HT-29 (cell line): ENCODE measurements at places on chromosomes 1 and 21.
A peak's percentile ranks its signal among the peaks of the same experiment; 100 is the strongest.

DNA sequence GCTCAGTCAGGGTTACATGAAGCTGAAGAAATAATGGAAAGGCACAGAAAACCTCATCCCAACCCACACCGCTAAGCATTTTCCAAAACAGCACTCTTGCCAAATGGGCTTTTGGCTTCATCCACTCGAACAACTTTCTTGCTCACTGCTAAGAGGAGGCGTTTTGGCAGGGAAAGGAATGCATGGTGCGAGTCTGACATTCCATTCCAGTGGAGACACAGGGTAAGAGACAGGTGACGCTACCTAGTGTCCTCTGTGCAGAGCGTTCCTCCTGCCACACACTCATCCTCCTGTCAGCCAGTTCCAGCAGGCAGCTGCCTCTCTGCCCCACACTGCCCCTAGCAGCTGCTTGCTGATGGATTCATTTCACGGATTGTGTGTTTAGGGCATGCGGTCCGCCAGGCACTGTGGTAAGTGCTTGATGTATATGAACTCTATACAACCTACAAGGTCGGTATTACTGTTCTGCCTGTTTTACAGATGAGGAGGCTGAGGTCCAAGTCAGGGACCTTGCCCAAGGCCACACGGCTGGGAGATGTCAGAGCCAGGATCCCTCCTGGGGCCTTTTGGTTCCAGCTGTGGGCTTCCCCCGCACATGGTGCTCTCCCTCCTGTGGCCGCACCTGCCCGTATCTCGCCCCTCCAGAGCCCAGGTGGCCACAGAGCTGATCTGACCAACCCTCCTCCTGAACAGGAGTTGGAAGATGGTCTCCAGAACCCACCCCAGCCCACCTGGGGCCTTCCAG is 25.7 kb upstream of the BACE2 start:
- no peak for DNase-seq

GRCh38 chr1:149884433-149885338 is 14.7 kb upstream of the BOLA1 start:
- peak; percentile 73 for DNase-seq

DNA sequence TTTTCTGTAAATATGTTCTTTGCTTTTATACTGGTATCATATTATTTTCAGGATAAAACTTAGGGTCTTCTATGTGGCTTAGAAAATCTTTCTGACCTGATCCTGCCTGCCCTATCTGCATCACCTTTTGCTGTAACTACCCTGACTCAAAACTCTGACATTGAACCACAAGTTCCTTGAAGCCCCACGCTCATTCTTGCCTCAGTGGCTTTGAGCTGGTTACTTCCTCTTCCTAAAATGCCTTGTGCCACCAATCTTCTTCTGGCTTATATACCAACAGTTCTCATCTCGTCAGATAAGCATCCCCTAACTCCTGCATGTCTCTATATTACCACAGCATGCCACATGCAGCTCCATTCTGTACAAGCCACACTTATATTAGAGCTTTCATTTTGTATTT is 84.5 kb upstream of the LRRC7 start:
- DNase-seq, result no peak

DNA sequence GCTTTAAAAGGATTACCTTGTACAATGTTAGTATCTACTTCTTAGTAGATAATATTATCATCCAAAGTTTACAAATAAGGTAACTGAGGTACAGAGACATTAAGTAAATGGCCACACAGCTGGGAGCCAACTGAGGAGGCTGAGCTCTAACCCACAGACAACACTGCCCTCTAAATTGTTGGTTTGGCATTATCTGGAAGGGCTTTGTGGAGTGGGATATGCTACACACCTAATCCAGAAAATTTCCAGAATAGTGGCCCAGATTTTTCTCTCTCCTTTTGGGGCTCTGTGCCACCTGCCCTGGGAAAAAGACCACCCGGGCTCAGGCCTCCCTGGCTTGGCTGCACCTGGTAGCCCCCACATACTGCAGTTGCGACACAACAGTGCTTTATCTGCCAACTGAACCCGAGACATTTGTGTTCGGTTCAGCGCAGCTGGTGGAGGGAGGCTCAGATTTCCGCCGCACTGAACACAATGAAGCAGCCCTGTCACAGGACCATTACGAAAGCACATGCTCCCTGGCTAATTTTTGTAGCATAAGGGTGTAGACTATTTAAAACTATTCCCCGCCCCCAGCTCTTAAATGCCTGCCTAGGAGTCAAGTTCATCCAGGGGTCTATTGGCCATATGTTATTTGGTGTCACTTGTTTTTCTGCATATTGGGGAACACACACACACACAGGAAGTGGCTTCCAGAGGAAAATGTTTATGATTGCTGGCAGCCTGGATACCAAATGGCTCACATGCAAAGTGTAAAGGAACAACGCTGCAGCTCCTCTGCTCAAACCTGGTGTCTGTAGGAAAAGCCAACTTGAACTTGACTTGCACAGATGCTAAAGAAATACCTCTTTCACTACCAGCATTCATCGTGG is 92.3 kb upstream of the ESRRG start:
- DNase-seq, result no peak

GRCh38 chr1:67144696-67145095 is 9.9 kb upstream of the C1orf141 start:
- no peak for DNase-seq

- DNase-seq, result no peak
Observed at GRCh38 chr1:13664451-13664850, 35.5 kb upstream of the PRDM2 start.

GRCh38 chr1:59595774-59596173 is 219.0 kb upstream of the HOOK1 start:
- DNase-seq, result peak; percentile 9

GRCh38 chr1:169141356-169141755 is 34.9 kb downstream of the ATP1B1 start:
- DNase-seq, result no peak

DNA sequence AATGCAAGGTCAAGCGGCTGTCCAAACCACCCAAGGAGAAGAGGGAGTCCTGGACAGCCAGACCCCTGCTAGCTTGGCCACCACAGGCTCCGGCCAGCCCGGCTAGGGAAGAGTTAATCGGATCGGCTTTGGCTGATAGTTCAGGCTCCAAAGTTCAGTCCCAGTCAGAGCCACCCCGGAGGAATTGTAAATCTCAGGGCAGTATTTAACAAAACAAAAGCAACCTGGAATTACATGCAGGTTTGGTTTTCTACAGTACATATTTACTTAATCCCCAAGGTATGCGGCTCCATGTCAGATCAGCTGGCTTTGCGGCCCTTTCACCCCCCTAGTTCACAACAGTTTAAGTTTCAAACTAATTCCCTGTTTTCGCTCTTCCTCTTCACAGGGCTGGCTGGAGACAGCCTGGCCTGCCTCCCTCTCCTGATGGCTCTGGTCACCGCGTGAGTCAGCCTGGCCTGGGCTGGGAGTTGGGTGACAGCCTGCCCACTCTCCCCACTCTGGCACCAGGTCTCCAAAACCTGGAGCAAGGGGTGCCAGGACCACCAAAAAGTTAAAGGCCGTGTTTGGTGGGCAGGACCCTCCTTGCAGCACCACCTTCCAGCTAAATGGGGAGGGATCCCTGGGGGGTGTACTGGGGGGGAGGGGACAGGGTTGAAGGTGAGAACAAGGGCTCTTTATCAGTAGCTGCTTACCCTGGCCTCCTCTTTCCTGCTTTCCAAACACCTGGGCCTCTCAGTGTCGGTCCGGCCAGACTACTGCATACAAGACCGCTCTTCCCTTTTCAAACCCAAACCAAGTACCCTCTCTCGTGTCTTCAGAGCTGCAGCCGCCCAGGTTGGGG is 1.9 kb downstream of the DHRS3 start:
- DNase-seq, result peak; percentile 77

DNA sequence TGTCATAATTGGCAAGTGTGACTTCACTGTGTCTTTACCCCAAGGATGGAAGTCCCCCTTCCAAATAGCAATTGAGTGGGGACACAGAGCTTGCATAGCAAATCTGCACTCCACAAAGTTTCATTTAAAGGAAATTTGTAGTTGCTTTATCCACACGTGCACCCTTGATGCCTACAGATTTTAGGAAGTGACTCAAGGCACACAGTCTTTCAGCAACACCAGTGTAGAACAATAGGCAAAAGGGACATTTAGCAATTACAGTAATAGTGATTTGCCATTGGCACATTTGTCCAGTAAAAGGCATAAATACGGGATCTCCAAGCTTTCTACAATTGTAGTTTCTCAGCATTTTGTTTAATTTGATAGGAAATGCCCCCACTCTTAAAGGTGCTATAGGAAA is 43.4 kb upstream of the KAZN start:
- no peak for DNase-seq

DNA sequence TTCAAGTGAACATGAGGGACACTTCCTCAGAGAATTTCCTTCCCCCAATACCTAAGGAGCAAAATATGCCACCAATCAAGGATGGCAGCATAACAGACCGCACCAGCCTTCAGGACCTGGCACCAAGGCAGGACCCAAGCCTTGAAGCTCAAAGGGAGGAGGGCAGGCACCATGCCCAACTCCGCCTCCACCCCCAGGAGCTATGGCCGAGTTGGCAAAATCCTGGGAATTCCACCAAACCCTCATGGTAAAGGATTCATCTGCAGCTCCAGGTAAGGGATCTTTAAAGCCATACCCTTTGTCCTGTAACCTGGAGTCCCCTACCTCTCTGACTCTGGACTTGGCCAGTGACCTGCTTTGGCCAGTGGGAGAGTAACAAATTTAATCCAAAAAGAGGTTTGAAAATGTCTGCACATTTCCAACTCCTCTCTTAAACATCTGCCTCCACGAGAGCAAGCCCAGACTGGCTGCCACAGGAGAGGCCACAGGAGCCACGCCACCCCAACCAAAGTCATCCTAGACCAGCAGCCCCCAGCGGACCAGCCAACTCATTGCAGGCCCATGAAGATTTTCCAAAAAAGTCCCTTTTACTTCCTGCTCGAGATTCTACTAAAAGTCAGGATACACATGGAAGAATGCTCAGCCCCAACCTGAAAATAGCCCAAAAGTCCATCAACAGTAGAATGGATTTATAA is 41.9 kb downstream of the NPHP4 start:
- DNase-seq, result no peak

DNA sequence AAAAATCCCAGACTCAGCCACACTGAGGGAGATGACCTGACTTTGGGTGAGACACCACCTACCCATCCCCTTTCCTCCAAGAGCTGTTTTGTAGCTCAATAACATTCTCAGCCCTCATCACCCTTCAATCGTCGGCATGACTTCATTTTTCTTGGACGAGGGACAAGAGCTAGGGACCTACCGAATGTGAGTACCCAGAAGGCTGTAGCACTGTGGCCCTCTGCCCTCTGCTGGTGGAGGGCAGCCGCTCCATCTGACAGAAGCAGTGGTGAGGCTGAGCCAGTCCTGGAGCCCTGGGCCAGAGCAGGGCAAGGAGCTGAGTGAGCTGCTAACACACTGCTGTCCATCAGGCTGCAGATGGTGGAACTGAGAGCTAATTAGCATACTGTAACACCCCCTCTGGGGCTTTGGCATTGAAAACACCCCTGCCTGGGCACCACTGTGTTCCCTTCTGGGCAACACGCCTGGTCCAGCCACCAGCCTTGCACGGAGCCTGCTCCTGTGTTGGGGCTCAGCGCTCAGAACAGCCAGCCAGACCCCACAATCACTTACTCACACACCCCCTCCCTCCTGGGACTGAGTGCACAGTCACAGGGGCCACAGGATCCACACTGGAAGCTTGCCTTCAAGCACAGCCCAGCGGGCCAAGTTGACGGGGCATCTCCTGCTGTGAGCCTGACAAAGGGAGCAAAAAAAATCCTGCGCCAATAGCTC is 18.3 kb upstream of the ALPL start:
- DNase-seq, result peak; percentile 28

GRCh38 chr1:162319493-162320175 is 57.0 kb downstream of the SPATA46 start:
- DNase-seq, result no peak

GRCh38 chr1:175569117-175569743 is 174.2 kb downstream of the TNR start:
- no peak for DNase-seq

DNA sequence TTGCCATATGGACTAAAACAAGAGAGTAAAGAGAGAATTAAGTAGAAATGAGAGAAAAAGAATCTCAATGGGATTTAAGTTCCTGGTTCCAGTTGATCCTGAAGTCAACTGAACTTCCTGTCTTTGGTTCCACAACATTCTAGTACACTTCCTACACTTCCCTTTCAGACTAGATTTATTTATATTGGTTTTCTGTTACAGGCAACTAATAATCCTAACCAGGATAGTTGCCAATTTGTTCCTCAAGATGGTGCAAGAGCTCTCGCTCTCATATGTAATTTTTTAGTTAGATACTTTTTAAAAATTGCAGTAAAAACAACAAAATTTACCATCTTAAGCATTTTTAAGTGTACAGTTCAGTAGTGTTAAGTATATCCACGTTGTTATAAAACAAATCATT is 28.8 kb upstream of the TRIM45 start:
- DNase-seq, result no peak

- no peak for DNase-seq
Observed at GRCh38 chr1:233912909-233913308, 8.4 kb downstream of the SLC35F3 start.

- DNase-seq, result no peak
Observed at GRCh38 chr1:121587777-121588176, 403.0 kb downstream of the SRGAP2C start.

- no peak for DNase-seq
Observed at GRCh38 chr1:209609041-209609790, 25.7 kb downstream of the CAMK1G start.

GRCh38 chr1:3827813-3828307 is 29.2 kb downstream of the CEP104 start:
- DNase-seq, result no peak

DNA sequence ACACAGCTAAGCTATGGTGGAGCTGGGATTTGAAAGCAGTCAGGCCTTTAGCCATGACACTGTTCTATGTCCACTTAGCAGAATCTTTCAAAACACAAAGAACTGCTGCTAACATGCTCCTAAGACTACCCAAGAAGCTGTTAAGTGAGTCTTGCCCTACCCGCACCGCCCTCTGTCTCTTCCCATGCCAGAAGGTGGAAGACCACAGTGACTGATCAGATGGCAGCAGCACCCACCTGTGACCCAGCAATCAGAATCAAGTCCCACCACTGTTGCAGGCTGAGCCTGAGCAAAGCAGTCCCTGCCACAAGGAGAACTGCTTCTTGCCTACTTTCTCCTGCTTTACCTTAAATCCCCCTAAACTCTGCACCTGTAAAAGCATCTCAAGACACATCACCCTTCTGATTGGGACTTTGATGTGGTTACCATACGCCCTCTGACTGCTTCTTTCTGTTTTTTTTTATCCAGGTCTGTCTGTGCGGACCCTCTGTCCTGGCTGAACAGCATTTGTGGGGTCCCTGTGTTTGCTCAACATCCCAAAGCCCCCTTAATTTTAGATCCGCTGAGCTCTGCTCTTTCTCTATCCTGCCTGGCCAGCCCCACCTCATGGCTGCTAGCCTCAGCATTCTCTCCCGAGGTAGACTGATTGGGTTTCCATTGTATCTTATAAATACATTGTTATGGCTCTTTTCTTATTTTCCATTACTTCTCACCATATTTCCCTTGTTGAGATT is 16.0 kb downstream of the IRF2BP2 start:
- DNase-seq, result no peak

DNA sequence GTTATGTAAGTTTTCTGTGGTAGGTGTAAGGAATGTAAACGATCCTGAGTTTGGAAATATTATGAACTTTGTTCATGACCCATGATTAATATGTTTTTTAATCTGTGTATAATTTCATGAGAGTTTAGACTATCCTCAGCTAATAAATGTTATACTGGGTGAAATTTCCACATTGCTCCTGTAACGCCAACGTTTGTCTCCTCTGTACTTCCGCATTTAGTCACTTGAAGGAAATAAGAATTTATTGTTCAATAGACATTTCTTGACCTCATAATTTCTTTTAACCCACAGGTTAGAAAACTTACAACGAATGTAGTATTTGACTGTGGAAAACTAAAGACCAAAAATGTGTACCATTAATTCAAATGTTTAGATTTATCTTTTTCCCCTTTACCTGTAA is 876 bp downstream of the KCNJ15 start:
- DNase-seq, result no peak
